ENCODE measurements at places on chromosomes 13 and 19.

- DNase-seq = no peak
Measured at GRCh38 chr19:28372576-28373247, 840.2 kb downstream of the UQCRFS1 start.

GRCh38 chr13:78228211-78228610 is 309.6 kb upstream of the EDNRB start:
- no peak for DNase-seq

DNA sequence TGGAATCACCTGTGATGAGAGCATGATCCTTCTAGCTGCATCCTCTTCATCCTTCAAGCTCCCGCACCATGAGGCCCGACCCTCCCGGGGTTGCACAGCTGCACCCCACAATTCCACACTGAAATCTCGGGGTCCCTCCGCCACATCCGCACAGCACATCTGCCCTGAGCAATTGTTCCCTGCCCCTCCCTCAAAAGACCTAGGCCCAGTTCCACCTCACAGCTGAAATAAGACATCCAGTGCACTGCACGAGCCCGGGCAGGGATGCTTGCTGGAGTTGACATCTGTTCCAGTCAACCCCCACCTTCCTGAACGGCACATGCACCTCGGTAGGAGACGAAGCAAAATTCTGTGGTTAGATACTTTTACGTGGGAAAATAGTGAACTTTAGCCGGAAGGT is 14.7 kb upstream of the SOX1 start:
- DNase-seq = no peak

DNA sequence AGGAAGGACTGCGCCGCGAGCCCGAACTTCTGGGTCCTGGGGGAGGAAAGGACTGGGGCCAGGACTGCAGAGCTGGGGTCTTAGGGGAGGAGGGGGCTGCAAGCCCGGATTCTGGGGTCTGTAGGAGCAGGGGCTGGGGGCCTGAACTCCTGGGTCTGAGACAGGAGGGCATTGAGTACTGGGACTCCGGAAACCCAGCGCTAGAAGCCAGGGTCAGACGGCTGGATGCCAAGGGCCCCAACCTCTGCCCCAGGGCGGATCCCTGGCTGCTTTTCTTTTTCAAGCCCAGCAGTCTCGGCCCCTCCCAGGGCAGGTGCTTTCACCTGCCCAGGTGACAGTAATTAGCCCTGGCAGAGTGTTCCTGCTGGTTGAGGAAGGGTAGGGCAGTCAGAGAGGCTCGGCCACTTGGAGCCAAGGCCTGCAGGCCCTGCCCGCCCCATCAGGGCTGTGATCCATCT is 2.3 kb downstream of the MYH14 start:
- DNase-seq = no peak

GRCh38 chr13:103540382-103540765 is 474.2 kb upstream of the SLC10A2 start:
- DNase-seq = no peak

DNA sequence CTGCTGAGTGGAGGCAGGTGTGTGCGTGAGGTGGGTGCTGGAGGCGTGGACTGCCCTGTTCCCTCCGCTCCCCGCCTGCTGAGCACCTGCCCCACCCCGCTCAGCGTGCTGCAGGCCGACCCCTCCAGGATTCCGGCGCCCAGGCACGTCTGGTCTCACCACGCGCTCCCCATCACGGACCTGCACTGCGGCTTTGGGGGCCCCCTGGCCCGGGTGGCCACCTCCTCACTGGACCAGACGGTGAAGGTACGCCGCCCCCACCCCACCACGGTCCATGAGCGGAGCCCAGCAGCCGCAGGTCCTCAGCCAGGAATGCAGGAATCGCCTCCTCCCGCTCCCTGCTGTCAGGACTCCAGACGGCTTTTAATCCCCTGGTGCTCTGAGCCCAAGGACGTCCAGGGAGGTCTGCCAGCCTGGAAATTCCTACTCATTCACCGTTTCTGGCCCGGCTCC is 6.0 kb downstream of the WDR18 start:
- no peak for DNase-seq

DNA sequence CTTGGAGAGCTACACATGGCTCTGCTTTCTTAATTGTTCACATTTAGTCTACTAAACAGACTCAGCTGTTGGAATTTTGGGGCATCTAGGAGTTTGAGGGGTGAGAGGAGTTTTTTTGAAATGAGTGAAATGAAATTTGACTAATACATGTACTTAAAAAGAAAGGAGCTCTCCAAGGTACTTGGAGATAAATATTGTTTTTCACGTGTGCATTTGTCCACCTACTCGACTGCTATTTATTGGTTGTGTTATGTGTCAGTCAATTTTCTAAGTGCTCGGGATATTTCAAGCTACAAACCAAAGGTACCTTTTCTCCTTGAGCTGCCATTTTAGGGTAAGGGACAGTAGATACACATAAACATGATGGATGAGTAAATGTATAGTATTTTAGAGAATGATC is 697.0 kb downstream of the LIG4 start:
- no peak for DNase-seq

Measured in AML-193 (cell line).